ENCODE measurements at places on chromosomes 7 and 10.
A peak's percentile ranks its signal among the peaks of the same experiment; 100 is the strongest.

- H3K27ac ChIP-seq: peak overlapping the region; percentile 12
- H3K27me3 ChIP-seq: no peaks in the 10 kb centered on the region
- peak overlapping the region; percentile 84 for H3K4me3 ChIP-seq
- no peaks in the 10 kb centered on the region for H3K36me3 ChIP-seq
Observed at GRCh38 chr7:74083928-74084721, 521 bp downstream of the LIMK1 start.

DNA sequence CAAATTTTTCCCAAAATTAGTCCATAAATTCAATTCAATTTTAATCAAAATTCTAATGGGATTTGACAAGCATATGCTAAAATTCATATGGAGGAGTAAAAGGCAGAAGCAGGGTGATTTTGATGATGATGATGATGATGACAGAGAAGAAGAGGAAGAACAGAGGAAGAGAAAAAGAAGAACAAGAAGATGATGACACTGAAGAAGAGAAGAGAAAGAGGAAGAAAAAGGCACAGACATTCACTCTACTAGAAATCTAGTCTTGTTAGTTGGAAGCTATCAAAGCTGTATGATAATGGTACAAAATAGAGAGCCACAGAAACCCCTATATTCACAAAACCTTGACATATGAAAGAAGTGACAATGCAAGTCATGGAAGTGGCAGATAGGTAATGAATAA is 157.9 kb downstream of the ELMO1 start:
- H3K27me3 ChIP-seq: no peaks in the 10 kb centered on the region
- no peak overlapping the region for H3K27ac ChIP-seq
- no peak overlapping the region for H3K4me3 ChIP-seq
- no peak for DNase-seq
- no peaks in the 10 kb centered on the region for H3K36me3 ChIP-seq

DNA sequence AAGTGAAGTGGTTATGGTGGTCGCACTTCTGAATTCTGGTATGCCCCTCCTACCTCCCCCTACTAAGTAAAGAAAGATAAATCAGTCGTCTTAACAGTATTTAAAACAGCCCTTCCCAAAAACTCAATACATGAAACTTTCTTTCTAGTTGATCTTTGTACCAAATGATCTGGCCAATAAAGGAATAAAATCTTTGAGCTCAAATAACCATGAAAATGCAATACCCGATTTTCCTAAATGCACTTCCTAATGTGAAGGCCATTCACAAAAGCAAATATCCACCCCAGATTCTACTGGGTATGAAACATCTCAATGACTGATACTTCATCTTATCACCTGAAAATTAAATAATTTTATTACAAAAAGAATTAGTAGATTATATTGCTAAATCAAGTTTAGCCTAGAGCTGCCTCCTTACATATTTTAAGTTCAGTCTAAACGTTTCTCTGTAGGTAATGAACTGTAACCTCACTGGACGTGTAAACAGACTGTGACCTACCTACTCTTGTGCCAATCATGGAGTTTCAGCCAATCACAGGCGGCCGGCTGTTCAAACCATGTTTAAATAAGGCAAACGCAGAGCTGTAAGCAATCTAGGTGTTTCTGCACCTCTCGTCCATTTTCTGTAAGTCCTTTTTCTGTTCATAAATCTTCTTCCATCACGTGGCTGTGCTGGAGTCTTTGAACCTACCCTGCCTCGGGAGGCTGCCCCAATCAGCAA is 146.9 kb upstream of the AKR1E2 start:
- no peaks in the 10 kb centered on the region for H3K36me3 ChIP-seq
- H3K4me3 ChIP-seq: no peak overlapping the region
- no peak for DNase-seq
- peaks cover 2% of the 10 kb centered on the region for H3K4me1 ChIP-seq
- no peaks in the 10 kb centered on the region for H3K27me3 ChIP-seq
- H3K27ac ChIP-seq: no peak overlapping the region

GRCh38 chr7:2820508-2820934 is 23.6 kb downstream of the GNA12 start:
- H3K36me3 ChIP-seq: no peaks in the 10 kb centered on the region
- H3K4me3 ChIP-seq: no peak overlapping the region
- H3K27ac ChIP-seq: no peak overlapping the region
- H3K27me3 ChIP-seq: no peaks in the 10 kb centered on the region
- DNase-seq: peak; percentile 60
